Hypothalamus (tissue), 51 donors: ENCODE measurements at places on chromosomes 5 and 9.

DNA sequence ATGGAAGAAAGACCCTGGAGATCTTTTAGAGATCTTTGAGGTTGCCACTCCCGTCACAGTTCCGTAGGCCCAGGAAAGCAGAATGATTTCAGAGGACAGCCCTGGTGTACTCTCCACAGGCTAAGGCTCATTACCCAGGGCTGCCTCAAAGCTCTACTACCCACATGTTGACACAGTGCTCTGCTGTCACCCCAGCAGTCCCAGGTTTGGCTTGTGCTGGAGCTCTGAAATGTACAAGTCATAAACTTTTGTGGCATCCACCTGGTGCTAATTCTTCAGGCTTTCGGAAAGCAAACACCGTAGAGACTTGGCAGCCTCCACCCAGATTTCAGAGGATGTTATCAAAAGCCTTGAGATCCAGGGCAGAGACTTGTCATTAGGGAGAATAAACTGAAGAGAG lies 136.5 kb downstream of the MTRR start:
- DNase-seq: no peak

DNA sequence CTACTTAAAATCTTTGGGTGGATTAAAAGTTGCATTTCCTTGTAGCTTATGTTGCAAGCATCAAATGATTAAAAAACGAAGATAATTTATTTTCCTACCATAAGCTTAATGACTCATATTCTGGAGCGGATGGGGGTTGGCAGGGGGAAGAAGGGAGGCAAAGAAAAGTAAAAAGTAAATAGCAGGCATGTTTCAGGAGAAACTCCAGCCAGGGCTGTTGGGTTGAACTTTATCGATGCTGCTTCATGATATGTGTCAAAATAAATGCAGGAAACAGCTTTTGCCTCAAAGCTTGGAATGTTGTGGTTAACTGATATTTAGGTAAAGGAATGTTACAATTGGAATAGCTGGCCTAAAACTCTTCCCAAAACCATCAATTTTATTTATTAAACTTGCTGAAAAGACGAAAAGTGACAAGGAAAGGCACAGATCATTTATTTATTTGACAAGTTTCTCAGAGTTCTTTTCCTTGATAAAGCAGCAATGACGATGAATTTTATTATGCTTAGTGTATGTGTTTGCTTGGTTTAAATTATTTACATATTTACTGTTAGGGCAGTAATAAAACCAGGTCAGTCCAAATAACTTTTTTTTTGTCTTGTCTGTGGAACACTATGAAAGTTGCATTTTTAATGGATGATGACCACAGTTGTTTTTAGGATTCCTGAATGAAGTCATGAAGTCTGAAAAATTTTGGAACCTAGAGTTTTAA lies 177.9 kb downstream of the PCSK1 start:
- no peak for DNase-seq

- no peak for DNase-seq
Measured at GRCh38 chr9:94677929-94678328, 38.6 kb upstream of the FBP1 start.

- no peak for DNase-seq
Measured at GRCh38 chr9:73074176-73074708, 77.4 kb upstream of the ANXA1 start.

GRCh38 chr5:60101573-60101972 lies 208.0 kb upstream of the PDE4D start:
- no peak for DNase-seq

DNA sequence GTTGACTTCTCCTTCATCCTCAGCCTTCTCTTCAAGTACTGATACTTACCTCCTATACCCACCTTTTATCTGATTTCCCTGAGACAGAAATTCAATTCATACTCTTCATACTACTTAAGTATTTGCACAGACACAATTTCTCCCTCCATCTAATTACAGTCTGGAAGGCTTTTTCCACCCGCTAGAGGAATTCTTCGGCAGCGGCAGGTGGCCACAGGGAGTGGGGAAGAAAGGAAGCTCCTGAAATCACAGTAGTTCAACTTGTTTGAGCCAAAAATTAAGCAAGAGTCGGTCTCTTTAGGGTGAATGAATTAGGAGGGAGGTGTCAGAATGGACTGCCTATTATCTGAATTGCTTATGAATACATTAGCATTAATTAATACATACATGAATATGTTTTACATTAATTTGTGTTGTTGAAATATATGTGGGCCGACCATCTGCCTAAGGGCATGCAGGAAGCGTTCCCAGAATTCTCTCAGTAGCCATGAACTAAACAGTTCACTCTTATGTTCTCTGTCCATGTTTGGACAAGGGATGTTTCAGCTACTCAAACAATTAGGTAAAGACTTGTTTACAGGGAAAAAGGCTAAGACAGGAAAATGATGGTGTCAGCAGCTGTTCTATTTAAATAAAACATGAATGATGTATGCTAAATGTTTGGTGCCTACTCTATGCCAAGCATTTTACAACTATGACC lies 101.4 kb upstream of the SMARCA2 start:
- DNase-seq: no peak

GRCh38 chr5:56388229-56388985 lies 155.3 kb upstream of the ANKRD55 start:
- no peak for DNase-seq

DNA sequence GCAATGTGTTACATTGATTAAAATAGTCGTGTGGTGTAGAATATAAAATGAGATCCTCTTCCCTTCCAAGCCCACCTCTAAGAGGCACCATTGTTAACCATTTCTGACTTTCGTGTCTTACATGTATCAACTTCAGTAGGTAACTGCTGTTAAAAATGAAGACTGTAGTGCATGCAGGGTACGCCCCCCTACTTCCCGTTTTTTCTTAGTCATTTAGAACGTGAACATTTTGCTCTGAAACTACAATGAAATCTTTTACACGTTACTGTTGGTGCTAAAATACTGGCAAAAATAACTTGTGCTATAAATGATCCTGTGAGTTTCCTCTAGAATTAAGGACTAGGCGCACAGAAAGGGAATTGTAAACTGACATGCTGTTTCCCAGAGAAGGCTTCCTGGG lies 41.5 kb downstream of the WNK2 start:
- no peak for DNase-seq

- DNase-seq: no peak
Measured at GRCh38 chr5:135034963-135035677, 1.1 kb upstream of the PITX1 start.

DNA sequence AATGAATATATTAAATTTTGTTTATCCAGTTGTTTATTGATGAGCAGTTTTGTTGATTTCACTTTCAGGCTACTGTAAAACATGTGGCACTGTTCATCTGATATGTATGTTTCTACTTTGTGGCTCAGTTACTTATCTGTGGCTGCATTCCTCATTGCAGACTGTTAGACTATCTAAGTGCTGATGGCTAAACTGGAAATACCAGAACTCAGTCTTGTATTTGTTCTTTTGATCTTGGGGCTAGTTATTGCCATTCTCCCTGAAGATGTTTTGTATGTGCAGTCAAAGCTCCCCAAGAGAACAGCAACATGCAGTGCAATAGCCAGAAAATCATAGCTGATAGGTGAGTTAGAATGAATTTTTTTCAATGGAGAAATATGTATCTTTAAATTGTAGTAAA lies 162.2 kb downstream of the GADD45G start:
- no peak for DNase-seq

DNA sequence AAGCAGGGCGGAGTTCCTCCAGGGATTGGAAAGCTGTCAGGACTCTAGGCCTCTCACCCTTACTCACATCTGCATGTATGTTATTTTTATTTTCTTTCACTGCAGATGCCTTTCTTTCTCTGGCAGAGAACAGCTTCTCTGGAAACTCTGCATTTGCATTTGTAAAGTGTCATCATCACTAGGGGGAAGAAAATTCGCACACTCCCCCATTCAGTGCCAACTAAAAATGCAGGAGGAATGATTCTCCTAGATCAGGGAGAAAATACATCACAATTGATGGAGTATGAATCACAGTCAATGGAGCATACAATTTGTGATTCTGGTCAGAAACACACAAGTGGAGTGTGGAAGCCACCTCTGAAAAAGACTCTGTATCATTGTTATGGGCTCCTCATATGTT lies 351.4 kb upstream of the FTMT start:
- no peak for DNase-seq

DNA sequence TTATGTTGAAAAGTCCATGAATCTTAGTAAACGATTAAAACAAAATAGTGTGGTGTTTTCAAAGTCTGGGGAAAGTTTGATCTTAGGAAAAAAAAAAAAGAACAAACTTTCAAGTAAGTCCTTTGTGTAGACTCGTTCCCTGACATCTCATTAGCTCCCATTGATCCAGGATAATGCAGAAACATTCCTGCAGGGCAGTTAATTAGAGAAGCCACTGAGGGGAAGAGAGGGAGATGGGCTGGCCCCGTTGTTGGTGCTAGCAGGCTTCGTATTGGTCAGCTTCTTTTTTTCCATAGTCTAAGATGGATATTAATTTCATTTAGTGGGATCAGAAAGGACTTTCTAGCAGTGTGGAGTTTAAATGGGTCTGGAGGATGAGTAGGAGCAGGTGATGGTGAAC lies 340.2 kb downstream of the DRD1 start:
- no peak for DNase-seq

DNA sequence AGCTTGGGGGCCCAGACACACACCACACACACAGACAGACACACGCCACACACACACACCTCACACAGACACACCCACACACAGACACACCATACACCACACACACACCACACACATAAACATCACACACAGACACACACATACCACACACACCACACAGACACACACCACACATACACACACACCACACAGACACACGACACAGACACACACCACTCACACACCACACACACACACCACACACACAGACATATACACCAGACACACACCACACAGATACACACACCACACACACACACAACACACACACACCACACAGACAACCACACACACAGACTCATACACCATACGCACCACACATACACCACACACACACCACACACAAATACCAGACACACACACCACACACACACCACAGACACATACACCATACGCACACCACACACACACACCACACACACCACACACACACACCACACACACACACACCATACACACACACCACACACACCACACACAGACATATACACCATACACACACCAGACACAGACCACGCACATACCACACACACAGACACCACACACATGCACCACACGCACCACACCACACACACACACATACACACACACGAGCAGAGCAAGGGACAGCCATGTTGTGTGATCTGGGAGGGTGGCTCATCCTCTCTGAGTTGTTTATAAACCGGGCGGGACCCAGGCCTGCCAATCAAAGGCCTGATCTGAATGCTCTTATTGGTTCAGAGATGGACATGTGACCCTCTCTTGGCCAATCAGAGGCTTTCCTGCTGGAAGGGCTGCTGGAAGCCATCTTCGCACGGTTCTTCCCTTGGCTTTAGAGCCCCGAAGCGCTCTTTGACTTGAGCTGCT lies 148.3 kb downstream of the GAPVD1 start:
- no peak for DNase-seq

GRCh38 chr9:38063363-38063707 lies 5.7 kb downstream of the SHB start:
- no peak for DNase-seq

GRCh38 chr5:139133282-139133681 lies 64.9 kb downstream of the SIL1 start:
- DNase-seq: no peak

GRCh38 chr5:158375531-158375930 lies 516.6 kb upstream of the CLINT1 start:
- DNase-seq: no peak

- no peak for DNase-seq
Measured at GRCh38 chr9:106400950-106401349, 462.0 kb upstream of the ZNF462 start.

GRCh38 chr5:35354751-35355150 lies 124.5 kb upstream of the PRLR start:
- no peak for DNase-seq

DNA sequence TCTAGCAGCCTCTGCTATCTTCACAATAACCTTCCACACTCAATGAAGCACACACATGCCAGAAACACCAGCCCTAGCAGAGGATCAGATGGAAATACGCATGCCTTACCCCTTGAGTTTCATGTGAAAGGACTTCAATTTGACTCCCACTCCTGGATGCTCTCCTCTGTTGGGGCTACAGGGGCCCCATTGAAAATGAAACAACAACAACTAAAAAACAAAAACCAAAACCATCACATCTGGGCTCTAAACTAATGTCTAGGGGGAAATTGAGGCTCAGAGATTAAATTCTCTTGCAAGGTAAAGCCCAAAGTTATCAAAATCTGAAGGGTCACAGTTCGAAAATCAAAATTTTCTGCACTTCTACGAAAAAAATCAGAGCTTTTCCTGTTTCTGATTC lies 7.9 kb upstream of the RFESD start:
- DNase-seq: no peak

- DNase-seq: peak; percentile 11
Measured at GRCh38 chr9:71483436-71483835, 284.9 kb downstream of the CEMIP2 start.

DNA sequence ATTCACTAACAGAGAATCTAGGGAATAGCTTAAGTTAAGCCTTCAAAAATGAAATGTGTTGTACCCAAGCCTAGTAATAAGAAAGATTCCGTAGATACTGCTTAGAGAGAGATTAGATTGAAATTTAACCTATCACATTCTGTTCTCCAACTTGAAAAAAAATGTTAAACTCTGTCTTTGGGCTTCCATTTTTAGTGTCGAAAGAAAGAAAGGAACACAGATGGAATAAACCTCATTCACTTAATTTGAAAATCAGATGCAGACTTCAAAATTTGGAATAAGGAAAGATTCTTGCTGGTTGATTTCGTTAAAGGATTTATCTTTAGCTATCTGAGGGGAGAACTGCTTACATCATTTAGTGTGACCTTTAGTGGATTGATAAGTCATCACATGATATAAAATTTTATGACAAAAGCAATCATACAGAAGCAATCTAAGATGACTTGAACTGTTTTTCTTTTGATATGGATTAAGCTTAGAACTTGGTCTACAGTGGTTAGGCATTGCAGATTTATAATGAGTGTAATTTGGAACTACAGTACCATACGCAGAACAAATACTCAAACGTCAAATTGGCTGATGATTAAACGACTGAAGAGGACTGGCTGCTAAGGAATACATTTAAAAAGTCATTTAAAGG lies 128.5 kb downstream of the GLIS3 start:
- no peak for DNase-seq

GRCh38 chr5:1249366-1250280 lies 24.4 kb downstream of the SLC6A18 start:
- DNase-seq: no peak

- no peak for DNase-seq
Measured at GRCh38 chr9:84846906-84847305, 177.4 kb downstream of the NTRK2 start.

- DNase-seq: no peak
Measured at GRCh38 chr9:88682431-88682831, 147.5 kb downstream of the NXNL2 start.

GRCh38 chr9:117682955-117683710 lies 21.1 kb upstream of the TLR4 start:
- DNase-seq: no peak

DNA sequence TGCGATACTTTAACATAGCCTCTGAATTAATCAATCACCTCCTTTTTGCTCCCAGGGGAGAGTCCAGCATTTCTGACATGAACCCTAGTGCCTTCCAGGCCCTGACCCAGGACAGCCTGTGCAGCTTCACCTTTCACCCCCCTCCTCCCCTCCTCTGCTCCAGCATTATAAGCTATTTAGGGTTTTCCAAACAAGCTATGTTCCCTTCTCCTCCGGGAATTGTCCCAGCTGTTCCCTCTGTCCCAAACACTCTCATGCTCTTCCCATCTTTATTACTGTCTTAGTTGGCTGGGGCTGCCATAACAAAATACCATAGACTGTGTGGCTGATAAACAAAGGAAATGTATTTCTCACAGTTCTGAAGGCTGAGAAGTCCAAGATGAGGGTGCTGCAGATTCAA lies 161.5 kb downstream of the EBF1 start:
- no peak for DNase-seq

- no peak for DNase-seq
Measured at GRCh38 chr9:113274474-113275156, 757 bp downstream of the CDC26 start.
